Activated CD4-positive, alpha-beta T cell treated with anti-CD3 and anti-CD28 coated beads, Interleukin-2, Interleukin-6, amounts not matched to agents 100 ng/mL and 50 ng/mL, durations not matched to agents 16 hours and 8 hours (primary cell): ENCODE measurements at places on chromosomes 2 and 18.

DNA sequence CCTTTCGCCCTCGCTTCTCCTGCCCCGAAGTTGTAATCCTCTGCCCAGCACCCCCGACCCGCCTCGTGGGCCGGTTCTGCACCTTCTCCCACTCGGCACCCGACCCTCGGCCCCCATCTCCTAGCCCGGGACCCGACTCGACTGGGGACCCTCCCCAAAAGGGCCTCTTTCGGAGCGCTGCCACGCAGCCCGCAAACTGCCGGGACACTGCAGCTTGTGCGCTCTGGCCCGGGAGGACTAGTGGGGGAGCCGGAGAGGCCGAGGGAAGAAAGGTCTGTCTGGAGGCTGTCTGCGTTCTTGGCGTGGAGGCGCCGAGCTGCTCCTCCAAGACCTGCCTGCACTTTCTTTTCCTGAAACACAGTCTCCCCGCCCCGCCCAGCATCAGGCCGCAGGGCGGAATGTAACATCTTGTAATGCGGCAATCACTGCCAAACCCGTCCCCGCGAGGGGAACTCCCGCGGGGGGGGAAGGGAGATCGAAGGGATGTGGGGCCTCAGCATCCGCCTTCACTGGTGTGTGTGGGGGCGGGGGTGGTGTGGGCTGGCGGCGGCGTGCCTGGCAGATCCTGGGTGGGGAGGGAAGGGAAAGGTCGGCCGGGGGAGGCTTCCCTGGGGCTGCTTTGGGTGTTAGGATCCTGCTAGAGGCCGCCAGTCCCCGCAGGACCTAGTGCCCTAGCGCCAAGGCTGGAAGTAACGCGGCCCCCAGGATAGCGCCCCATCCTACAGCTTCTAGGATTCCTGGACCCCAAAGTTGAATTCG lies 7.4 kb downstream of the DLX2 start:
- DNase-seq = peak; percentile 66

DNA sequence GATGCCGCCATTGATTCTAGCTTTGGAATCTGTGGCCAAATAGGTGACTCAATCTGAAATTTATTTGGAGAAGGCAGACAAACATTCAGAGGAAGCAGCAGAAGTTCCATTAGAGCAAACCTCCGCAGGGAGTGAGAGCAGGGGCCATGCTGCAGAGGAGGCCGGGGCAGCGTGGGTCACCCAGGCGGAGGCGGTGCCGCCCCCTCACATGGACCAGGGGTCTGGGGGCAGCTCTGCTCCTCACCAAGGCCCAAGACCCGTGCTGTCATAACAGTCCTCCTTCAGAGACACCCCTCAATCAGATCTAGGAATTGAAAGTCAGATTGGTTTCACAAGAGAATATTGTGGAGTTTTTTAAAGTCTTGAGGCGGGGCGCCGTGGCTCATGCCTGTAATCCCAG lies 92.4 kb downstream of the GBX2 start:
- no peak for DNase-seq

GRCh38 chr2:83991992-83992391 lies 467.1 kb downstream of the SUCLG1 start:
- no peak for DNase-seq

DNA sequence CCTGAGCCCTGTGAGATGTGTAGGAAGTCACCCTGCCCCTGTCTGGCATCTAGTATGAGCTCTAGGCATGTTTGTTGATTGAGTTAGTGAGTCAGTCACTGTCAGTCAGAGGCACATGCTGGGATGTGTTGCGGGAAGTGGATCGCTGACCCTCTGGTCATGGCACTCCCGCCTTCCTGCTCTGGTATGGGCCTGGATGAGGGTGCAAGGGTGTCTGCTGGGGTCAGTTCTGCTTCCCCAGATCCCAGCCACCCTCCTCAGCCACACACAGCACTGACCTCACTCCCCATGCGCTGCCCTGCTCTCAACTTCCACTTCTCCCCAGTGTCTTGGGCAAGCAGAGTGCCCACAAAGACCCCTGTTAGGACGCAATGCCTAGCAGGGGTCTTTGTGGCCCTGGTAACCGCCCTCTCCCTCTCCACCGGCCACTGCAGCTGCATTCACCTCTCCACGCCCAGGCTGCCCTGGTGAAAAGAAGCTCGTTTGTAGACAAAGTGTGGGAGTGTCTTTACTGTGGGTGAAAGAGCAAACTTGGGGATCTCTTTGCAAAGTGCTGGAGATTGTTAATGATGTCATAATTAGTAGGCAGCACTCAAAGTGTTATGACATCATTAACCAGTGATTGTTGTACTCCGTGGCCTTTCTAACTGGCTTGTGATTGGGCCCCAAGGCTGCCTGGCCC lies 252.1 kb downstream of the LDLRAD4 start:
- no peak for DNase-seq

DNA sequence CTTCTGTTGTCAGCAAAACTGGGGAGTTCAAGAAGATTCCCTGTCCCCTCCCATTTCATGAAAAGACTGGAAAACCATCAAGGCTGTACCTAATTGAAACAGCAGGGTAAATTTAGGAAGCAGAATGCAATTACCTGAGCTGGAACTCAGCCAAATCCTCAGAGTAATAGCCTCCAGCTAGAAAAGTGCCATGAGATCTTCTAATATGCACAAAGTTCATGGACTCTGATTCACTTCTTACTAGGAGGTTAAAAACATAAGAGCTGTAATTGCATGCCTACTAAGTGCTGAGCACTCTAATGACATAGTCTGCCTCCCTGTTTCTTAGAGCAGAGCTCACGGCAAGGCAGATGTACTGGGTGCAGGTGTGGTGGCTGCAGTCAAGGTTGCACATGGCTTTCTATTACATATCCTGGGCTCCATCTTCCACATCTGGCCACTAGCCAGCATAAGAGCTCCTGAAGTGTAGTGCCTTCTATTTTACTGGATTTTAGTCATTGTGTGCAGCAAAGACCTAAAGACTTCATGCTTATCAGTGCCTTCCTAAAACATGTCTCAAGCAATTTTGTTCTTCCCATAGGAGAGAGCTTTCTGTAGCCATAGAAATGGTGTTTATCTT lies 341.7 kb downstream of the PTPRM start:
- DNase-seq = no peak

GRCh38 chr2:84481702-84482101 lies 22.6 kb upstream of the SUCLG1 start:
- no peak for DNase-seq

DNA sequence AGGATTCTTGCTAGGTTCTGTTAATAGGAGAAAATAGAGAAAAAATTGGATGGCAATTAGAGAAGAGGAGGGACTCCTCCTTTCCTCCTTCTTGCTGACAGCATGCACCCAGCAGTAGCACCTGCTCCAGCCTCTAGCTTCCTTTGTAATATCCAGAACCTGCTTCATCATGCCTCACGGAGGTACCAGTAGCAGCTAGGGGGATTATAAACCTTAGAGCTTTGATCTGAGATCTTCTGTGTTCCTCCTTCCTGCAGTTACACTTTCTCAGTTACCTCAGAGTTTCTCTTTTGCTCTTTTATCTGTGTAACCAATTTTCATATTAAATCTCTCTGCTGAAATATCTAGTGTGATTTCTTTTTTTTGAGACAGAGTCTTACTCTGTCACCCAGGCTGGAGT lies 16.6 kb downstream of the DPP4 start:
- peak; percentile 57 for DNase-seq

DNA sequence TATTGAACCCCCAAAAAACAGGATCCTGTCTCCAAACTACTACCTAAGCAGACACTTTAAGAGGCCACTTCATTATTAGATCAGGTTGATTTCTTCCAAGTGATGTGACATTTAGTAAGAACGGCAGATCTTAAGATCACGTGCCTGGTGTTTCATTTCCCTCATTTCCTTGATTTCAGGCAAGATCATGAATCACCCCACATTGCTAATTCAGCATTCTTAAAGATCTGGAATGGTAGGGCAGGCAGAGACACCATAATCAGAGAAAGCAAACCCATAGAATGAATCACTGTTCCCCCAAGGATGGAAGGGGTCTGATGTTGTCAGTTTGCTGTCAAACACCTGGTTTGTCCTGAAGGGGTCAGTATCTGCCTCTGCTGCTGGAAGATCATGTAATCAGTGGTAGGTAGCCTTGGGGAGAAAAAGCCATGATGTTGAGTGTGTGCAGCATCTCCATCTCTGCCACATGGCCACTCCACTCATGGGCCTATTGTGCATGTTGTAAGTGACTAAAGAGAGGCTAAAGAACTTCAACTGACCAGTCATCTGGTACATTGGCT lies 133.9 kb downstream of the ARHGAP15 start:
- DNase-seq = no peak

- no peak for DNase-seq
Observed at GRCh38 chr2:9970200-9971044, 18.9 kb downstream of the GRHL1 start.

GRCh38 chr18:39208190-39208589 lies 1642.6 kb upstream of the CELF4 start:
- DNase-seq = no peak

GRCh38 chr2:44941551-44942234 lies at the start of gene SIX3:
TSS of gene SIX3 (plus strand) at chr2:44941702. CDS start at chr2:44942105, 403 bp downstream.
- DNase-seq = peak; percentile 71

DNA sequence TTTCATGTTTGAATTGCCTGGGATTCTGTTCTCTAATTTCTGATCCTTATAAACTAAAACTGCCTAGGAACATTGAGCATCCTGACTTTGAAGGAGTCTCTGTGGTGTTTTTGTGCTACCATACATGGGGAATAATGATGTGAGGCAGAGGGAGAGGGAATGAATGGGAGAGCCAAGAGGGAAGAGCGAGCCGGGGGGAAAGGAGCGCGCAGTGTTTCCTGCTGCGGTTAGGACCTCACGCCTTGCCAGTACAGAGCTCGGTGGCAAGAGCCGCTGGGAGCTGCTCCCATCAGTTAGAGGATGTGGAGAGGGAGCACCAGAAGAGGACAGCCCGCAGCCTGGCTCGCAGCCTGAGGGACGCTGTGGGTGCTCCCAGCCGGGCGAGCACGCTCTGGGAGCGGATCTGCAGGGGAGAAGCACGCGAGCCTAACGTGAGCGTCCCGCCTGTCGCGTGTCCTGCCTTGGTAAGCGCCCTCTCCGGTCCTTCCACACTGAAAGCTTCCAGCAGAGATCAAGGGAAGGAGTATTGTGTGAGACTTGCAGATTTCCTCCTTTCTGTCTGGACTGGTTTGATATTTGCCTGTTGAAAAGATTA lies 114.7 kb downstream of the FAM210A start:
- no peak for DNase-seq

DNA sequence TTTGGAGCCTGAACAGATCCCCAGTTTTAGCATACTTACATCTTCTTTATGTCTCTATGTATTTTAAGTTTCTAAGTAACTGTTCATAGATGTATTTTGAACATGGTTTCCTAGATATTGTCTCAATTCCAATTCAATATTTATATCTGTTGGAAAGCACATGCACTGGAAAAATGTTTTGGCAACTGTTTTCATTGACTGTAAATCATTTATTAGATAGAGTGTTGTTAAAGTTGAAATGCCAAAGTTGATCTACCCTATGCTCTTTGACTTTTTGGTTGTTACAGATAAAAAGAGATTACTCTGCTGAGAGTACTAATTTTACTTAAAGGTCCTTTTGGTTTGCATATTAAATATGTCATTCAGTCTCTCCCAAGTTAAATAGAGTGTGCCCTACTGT lies 345.0 kb upstream of the NRP2 start:
- no peak for DNase-seq

GRCh38 chr2:238145851-238146250 lies 7.4 kb downstream of the KLHL30 start:
- DNase-seq = no peak

GRCh38 chr2:105864262-105864661 lies 119.5 kb downstream of the NCK2 start:
- DNase-seq = no peak
